ENCODE measurements at places on chromosomes 6 and 20. TPM values are rescaled to one million over a fixed set of nuclear protein-coding genes. Genes with fewer than 3 reads are reported as not detected.

DNA sequence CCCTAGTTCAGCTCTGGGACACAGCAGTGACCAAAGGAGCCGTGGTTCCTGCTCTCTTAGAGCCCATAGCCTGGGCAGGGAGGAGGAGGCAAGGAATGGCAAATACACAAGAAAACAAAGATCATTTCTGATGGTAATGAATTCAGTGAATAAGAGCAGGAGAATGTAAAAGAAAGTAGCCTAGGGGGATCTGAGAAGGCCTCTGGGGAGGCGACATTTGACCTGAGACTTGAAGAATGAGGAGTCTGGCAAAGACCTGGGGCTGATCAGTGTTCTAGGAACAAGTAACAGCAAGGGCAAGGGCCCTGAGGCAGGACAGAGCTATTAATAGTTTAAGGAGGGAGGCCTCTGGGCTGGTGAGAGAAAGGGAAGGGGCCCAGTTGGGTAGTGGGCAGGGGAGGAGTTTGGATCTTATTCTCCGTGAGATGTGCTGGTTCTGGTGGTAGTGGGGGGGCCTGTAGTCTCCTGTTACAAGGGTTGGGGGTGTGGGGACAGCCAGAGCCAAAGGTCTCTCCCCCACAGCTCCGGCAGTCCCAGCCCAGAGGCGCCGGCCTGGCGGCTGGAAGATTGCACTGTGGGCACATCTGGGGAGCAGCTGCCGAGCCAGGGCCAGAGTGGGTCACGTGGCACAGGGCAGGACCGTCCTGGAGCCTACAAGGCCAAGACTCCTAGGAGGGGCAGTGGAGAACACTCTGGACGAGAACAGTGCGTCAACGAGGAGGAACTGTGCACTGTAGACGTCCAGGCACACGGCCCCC, 9.3 kb upstream of the ID1 start:
- DNase-seq, result peak; percentile 68

GRCh38 chr6:33851959-33852358, 48.2 kb upstream of the MLN start:
- peak; percentile 14 for DNase-seq

The CSNK2B gene
- 185 TPM for total RNA-seq

The ELOVL4 gene
- 10.1 TPM for total RNA-seq

DNA sequence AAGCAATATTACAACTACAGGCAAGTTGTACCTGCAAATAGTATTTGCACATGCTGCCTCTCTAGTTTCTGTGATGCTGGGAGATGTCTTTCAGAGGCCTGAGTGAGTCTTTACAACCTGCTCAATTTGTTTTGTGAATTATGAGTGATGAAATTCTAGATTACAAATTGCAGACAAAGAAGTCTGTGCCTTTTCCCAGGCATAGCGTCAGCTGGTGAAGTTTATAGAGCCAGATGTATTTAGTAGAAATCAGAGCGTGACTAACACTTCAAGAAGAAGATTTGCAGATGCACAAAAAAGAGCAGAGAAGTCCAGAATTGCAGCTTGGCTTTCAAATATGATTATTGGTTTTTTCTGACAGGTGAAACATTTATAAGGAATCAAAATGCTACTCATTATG, 289.9 kb downstream of the PLCB1 start:
- DNase-seq, result no peak

- no peak for DNase-seq
These were observed 12.1 kb downstream of the PHACTR2 start for GRCh38 chr6:143689852-143690251.

DNA sequence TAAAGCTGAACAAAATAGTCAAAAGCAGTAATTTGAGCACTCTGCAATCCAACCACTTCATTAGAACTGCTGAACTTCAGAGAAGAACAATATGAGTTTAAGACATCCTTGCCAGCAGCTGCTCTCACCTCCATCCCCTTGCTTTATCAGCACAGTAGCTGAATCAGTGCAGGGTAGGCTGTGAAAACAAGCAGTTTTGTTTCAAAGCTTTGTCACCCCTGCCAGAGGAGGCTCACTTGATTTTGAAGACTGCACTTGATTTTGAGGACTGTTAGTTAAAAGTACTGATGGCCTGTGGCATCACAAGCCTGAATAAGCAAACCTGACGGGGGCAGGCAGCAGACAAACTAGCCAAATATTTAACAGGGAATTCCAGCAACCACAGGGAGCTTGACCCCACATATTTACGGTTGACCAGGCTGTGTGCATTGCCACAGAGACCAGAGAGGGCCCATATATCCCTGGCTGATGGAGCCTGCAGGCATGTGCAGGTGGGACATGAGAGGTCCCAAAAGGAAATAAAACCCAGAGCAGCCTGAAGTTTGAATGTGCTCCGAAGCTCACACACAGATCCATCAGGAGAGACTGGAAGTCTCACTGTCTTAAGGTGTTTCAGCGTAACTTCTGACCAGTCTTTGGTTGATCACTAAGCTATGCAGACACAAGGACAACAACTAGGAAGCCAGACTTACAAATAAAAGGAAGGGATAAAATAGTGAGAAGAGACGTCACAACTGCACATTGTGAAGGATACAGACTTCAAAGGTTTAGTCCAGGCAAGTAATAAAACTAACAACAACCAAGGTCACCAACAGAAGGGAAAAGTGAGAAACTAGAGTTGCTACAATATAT, 97.4 kb downstream of the PDSS2 start:
- DNase-seq, result no peak

The EFHC1 gene
- total RNA-seq, result 43.7 TPM

- no peak for DNase-seq
These were observed 21.3 kb downstream of the FOXO3 start for GRCh38 chr6:108581932-108582475.

The ZBTB12 gene
- 60.8 TPM for total RNA-seq

DNA sequence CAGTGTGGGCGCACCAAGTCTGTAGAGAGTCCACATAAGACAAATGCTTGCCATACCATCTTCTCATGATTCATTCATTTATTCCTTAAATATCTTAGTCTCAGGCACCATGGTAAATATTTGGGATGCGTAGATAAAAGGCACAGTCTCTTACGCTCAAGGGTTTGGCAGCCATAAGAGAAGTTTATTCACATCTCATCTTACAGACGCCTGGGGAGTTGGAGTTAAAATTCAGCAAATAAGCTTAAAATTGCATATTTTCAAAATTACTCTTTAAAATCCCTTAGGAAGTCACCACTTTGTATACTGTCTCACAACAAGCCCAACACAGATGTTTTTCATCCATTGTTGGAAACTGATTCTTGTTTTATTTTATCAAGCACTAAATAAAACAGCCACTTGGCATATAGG, 363.3 kb downstream of the KIF16B start:
- DNase-seq, result no peak

The SIRPD gene
- not detected for total RNA-seq

The TMEM217 gene
- 0.82 TPM for total RNA-seq

GRCh38 chr6:134357022-134357487, 39.1 kb upstream of the SGK1 start:
- no peak for DNase-seq

DNA sequence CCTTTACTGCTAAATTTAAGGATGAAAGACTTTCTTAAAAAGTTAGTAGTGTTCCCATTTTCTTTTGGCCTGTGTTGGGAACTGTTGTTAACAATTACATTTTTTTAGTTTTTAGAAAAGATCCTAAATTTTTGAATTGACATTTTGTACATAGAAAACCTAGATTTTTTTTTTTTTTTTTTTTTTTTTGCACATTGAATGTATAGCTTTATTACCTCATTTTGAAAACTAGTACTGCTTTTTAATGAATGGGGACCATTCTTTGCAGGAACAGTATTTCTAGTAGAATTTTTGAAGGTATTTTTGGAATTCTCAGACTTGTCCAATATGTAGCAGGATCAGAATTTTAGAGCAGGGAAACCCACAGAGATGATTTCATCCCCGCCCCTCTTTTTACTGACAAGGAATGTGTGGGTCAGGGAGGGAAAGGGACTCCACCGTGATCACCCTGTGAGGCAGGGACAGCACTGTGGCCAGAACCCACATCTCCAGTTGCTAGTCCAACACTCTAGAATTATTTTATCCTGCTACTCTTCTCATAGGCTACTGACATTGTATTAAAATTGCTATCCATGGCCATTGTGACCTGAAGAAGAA, 154.4 kb upstream of the SUPT3H start:
- no peak for DNase-seq

GRCh38 chr20:61189534-61189933, 62.5 kb upstream of the CDH4 start:
- no peak for DNase-seq

The MYT1 gene
- total RNA-seq, result 4.3 TPM

- DNase-seq, result no peak
These were observed 255.0 kb downstream of the NRN1 start for GRCh38 chr6:5751525-5752390.

DNA sequence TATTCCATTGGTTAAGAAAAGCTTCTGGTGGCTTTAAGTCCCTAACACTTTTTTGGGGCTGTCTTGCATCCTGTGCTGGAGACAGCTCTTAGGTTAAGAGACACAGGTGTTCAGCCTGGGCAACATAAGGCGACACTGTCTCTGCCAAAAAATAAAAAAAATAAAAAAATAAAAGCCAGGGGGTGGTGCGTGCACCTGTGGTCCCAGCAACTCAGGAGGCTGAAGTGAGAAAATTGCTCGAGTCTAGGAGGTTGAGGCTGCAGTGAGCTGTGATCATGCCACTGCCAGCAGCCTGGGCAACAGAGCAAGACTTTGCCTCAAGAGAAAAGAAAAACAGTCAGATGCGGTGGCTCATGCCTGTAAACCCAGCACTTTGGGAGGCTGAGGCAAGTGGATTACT, 55.6 kb upstream of the ZMYND8 start:
- no peak for DNase-seq

- DNase-seq, result no peak
These were observed 85.7 kb downstream of the NFATC2 start for GRCh38 chr20:51456511-51457509.

DNA sequence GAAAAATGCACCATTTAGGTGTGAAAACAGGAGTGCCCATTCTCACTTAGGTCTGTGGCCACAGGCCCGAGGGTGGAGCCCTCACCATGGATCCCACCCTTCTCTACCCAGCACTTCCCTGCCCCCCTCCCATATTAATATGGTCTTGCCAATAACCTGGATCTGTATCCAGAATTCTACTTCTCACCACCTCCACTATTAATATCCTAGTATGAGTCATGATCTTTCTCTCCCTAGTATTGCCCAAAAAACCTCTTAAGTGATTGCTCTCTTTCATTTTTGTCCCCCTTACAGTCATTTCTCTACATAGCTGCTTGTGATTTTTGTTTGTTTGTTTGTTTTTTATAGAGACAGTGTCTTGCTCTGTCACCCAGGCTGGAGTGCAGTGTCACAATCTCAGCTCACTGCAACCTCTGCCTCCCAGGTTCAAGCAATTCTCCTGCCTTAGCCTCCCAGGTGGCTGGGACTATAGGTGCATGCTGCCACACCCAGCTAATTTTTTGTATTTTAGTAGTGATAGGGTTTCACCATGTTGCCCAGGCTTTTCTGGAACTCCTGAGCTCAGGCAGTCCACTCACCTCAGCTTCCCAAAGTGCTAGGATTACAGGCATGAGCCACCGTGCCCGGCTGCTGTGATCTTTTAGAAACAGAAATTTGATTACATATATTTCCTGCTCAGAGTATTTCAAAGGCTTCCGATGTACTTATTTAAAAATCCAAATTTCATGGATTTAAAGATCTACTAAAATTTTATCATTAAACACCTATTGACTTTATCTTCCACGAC, 24.5 kb upstream of the TRDN start:
- no peak for DNase-seq

DNA sequence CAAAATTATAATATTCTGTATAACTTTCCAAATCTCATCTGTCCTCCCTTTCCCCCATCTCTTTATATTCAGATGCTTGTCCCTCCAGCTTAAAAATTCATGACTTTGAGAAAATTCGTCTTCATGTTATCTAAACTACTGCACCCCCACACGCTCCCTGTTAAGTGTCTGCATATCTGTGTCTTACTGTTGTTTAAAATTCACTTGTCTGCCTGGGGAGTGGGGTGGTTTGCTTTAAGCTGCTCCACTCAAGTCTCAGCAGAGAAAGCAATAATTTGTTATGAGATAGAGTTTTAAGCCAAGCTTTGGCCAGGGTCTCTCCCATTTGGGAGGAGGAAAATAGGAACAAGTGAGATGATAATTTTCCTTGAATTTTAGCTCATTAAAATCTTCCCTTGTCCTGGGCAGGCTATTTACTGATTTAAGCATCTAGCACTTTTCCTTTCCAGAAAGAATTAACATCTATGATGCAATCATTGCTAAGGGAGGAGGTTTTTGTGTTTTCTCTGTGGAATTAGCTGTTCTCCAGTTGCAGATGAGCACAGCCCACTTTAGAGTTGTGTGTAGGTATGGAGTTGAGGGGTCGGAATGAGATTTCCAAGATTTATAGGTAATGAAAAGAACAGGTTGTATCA, 36.8 kb downstream of the MTHFD1L start:
- no peak for DNase-seq

DNA sequence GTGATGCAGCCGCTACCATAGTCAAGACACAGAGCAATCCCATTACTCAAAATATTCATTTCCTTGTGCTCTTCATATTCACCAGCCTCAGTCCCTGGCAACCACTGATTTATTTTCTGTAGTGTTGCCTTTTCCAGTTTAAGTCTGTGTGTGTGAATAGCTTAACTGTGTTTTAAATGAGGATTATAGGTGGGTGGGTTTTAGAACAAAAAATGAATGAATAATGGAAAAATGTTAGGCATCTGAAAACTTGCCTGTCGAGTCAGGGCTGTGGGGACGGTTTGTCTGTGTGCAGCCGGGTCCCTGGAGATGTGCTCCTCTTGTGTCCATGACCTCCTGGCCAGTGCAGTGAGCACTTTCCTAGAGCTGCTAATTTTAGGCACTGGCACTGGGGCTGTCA, 27.1 kb downstream of the BANF2 start:
- DNase-seq, result no peak

GRCh38 chr6:46010771-46011170, 4.9 kb downstream of the CLIC5 start:
- no peak for DNase-seq

GRCh38 chr6:11207199-11207968, 25.1 kb downstream of the NEDD9 start:
- DNase-seq, result no peak

- DNase-seq, result no peak
These were observed 23.1 kb downstream of the AAR2 start for GRCh38 chr20:36259177-36260061.

DNA sequence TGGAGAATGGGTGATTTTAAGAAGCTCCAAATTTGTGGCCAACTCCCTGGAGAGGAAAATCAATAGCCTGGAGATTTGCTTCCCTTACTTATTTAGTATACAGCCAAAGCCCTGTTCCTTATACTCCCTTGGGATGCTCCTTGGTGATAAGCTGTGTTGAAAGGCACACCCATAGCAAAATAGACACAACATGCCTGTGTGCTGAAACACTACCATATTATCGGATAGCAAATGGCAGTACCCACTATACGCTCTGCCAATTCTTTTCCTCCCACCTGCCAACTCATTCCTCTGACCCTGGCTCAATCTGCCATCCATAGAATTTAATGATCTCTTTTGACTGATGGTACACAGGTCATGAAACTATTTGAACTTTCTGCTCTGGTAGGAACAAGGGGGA, 98.2 kb downstream of the CLIC5 start:
- no peak for DNase-seq

DNA sequence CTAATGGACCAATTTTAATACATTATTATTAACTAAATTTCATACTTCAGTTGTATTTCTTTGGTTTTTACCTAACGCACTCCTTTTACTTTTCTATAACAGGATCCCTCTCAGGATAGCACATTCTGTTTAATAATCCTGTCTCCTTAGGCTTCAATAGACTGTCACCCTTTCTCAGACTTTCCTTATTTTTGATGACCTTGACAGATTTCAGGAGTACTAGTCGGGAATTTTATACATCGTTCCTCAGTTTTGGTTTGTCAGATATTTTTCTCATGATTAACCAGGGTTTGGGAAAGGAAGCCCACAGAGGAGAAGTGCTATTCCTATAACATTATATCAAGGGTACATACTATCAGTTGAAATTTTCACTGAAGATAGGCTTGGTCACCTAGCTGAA, 768.0 kb upstream of the GJE1 start:
- no peak for DNase-seq
